ENCODE measurements at places on chromosomes 3 and 15.

DNA sequence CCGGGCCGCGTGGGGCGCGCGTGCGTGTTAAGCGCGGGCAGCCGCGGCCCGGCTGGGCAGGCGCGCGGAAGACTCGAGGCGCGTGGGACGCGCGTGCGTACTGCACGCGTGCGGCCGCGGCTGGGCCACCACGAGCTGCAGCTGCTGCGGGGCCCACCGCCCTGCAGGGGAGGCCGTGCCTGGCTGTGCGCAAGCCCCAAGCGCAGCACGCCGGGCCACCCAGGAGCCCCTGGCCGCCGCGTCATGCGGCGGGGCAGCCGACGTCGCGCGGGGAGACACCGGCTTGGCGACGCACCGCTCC lies 590 bp upstream of the TRIM71 start:
- DNase-seq, result no peak

- no peak for DNase-seq
These were observed 129.3 kb downstream of the SSR3 start for GRCh38 chr3:156425651-156426050.

- DNase-seq, result no peak
These were observed 163.1 kb downstream of the FMN1 start for GRCh38 chr15:33031324-33031821.

- DNase-seq, result no peak
These were observed 613.6 kb upstream of the CBLB start for GRCh38 chr3:106482451-106482850.

DNA sequence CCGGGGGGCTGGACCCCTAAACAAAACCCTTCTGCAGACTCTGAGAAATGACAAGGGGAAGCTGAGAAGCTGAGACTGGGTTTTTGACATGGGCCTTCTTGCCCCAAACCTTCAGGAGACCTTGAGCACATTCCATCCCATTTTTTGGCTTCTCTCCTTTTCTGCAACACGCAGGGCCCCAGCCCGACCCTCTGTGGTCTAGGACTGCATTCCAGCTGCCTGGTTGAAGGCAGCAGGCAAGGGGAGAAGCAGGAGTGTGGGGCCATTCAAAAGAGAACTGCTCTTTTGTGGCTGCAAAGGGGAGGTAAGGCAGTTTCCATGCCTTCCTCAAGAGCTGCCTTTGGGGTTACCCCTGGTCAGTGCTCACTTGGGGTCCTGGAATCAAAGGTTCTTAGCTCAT lies 263.0 kb downstream of the TLE3 start:
- no peak for DNase-seq

DNA sequence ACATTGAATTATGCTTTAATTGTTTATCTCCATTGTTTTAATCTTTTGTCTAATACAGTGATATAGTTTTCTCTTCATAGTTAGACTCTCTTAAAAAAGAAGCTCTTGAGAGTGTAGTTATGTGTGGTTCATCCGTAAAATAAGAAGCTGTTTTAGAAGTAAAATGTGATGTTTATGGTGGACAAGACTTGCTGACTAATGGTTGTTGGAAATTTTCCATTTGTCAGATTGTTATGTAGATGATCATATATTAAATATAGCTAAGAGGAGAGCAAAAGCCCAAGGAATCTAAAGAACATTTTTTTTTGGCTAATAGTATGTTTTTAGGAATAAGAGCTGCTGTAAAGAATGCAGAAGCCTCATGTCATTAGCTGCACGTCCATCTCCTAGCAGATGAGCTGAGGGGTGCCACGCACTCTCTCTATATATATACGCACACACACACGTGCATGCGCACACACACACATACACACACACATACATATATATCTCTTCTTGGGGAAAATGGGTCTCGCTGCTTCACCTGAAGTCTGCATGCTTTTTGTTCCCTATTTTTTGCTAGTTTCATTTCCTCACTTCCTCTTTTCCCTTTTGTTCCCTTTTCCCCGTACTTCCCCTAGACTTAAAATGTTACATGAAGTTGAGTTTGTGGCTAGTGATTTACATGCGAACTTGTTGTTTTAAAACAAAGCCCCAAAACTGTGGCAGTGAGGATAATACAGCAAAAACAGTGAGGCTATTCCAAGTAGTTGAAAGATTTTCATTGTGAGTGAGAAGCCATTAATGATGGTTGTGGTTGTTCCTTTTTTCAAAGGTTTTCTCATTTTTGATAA lies 107.8 kb downstream of the MBNL1 start:
- DNase-seq, result no peak

GRCh38 chr3:133573629-133574194 lies at the start of gene CDV3:
Gene CDV3 (plus strand): TSS chr3:133573686. CDS start chr3:133574045, 359 bp downstream.
- DNase-seq, result peak; percentile 27

- DNase-seq, result no peak
These were observed 841.0 kb downstream of the OTOL1 start for GRCh38 chr3:162337630-162338029.

DNA sequence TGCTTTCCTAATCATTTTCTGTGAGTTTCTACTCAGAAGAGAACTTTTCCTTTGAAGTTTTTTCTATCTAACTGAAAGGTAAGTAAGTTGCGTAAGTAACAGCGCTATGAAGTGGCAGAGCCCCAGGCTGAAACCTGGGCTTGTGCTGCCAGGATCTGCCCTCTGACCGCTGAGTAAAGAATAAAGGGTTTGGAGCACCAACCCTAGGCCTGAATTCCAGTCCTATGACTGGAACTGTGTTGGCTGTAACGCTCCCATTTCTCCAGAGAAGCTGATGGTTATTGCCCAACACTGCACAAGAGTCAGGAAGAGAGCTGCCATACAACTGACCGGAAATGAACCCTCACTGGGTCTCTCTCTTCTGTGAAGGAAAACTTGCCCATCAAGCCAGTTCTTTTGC lies 87.0 kb downstream of the FOXB1 start:
- no peak for DNase-seq

DNA sequence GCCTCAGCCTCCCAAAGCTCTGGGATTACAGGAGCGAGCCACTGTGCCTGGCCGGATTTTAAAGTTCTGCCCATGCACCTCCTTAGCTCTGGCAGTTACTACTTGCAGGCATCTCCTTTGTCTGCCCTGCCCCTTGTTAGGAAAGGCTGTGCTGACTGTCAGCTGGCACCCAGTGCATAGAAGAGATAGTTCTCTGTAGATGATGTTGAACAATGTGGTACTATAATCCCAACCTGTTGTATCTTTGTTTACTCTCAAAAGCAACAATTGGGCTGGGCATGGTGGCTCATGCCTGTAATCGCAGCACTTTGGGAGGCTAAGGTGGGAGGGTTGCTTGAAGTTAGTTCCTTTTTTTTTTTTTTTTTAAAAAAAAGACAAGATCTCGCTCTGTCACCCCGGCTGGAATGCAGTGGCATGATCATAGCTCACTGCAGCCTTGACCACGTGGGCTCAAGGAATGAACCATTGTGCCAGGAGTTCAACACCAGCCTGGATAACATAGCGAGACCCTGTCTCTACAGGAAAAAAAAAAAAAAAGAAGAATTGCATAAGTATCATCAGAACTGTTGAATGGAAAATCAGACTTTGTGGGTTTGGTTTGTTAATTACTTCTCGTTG lies 30.6 kb downstream of the FLNB start:
- no peak for DNase-seq

DNA sequence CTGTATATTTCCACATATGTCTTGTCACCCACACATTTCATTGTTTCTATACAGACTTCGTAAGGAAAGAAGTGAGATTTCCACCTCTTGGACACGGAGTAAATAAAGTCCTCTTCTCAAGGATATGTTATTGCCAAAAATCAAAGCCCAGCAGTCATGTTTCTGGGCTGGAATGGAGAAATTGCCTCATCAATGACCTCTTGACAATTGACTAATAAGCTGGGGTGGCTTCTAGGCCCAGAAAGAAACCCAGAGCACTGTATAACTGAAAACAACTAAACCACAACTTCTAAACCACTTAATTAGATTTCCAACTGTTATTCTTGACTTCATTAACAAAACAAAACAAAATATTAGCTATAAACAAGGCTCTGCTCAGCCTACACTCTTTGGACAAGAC lies 56.4 kb upstream of the SLC24A5 start:
- DNase-seq, result no peak

- DNase-seq, result no peak
These were observed 36.4 kb downstream of the DNAH1 start for GRCh38 chr3:52352566-52352965.

- no peak for DNase-seq
These were observed 59.0 kb downstream of the ABTB1 start for GRCh38 chr3:127731546-127732289.

- no peak for DNase-seq
These were observed 80.3 kb upstream of the KCNAB1 start for GRCh38 chr3:156040041-156040440.

DNA sequence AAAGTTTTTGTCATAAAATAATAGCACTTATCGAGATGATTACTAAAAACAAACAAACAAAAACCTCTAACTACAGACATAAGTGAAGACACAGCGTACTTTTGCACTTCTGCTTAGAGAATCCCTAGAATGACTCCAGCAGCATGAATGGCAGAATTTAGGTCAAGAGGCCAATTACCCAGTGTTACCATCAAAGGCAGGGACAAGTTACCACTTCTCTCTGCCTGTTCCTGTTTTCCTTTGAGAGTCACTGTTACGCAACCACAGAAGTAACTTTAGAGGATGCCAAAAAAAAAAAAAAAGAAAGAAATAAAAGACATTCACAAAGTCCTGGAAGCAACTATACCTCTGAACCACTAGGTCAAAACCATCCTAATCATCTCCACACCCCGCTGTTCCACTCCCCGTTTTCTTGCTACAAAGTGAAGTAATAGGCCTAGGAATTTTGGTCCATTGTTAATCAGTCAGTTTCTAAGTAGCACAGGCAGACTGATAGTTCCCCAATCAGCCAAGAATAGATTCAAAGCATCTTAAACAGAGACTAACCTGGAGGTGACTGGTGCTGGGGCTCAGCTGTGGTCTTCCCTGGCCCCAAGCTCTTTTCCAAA lies 41.9 kb downstream of the FMN1 start:
- no peak for DNase-seq

DNA sequence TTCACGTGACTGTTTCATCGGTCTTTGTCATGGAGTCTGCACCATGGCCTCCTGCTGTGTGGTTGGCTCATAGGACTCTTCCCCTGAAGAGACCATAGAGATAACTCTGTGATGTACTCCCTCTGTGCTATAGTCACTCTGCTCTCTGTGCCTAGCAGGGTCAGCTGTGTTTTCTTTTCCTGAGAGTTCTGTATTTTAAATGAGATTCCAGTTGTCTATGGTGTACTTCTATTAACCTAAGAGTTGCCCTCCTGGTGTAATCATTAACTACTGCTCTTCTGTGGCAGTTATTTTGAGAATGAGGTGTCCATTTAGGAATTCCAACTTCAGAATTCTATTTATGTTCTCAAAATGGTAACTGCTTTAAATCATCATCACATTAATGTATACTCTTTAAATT lies 114.5 kb upstream of the ARPP21 start:
- no peak for DNase-seq

GRCh38 chr3:120151791-120152190 lies 57.5 kb upstream of the GSK3B start:
- no peak for DNase-seq
